Activated T-cell treated with anti-CD3 and anti-CD28 coated beads for 1 hour (primary cell): ENCODE measurements at places on chromosomes 2 and 18.
A peak's percentile ranks its signal among the peaks of the same experiment; 100 is the strongest.

DNA sequence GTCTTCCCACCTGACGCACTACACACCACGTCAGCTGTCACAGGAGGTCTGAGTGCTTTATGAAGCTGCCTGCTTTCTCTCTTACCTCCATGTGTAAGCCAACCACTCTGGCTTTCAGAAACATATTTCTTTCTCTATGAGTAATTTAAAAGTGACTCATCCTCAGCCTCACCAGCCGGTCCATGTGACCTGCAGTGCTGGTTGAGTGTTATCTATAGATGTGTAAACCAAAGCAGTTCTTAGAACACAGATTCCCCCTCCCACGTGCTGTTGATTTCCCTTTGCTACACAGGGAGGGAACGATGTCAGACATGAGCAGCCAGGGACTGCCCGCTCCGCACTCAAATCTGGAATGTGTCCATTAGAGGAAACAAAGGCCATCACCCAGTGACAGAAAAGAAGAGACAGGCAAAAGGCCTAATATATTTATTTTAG is 157.8 kb downstream of the BCL2 start:
- DNase-seq, result peak; percentile 62

GRCh38 chr18:74896390-74896991 is 298.8 kb downstream of the ZNF407 start:
- peak; percentile 29 for DNase-seq

DNA sequence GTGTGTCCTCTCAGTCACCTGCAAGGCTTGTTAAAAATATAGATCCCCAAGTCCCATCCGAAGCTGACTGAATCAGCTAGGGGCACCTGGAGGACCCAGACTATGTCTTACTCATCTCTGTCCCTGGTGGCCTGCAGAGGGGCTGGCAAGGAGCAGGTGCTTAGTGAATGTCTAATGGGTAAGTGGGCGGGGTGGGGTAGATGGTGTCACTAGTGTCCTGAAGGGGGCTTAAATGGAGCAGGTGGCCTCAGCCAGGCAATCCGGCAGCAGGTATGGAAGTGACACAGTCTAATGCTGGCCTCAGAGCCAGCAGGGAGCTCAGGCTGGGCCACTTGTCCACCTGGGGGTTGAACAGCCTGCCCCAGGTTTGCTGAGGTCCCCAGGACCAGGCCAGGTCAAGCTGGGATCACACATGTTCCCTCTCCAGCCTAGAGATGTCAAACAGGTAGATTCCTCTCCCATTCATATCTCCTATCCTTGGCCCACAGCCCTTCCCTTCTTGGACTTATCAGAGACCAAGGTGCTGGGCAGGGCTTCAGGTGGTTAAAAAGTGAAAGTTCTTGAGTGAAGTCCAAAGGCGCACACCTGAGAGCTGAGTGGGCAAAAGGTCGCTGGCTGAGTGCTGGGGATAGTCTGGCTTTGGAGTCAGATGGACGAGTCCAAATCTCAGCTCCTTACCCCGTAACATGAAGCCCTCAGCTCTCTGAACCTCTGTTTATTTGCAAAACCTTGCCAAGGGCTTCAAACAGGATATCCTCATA is 1.7 kb downstream of the STEAP3 start:
- DNase-seq, result no peak

DNA sequence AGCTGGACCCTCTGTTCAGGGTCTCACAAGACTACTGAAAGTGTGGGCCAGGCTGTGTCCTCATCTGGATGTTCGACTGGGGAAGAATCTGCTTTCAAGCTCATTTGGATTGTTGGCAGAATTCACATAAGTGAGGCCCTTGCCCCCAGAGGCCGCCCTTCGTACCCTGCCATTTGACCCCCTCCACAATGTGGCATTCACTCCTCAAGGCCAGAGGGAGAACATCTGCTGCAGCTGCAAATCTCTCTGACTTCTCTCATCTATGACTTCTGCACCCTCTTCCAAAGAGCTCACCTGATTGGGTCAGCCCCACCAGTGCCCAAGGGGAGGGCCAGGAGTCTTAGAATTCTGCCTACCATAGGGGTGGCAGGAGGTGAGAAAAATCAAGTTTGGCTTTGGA is 3.9 kb upstream of the CNDP2 start:
- DNase-seq, result no peak

DNA sequence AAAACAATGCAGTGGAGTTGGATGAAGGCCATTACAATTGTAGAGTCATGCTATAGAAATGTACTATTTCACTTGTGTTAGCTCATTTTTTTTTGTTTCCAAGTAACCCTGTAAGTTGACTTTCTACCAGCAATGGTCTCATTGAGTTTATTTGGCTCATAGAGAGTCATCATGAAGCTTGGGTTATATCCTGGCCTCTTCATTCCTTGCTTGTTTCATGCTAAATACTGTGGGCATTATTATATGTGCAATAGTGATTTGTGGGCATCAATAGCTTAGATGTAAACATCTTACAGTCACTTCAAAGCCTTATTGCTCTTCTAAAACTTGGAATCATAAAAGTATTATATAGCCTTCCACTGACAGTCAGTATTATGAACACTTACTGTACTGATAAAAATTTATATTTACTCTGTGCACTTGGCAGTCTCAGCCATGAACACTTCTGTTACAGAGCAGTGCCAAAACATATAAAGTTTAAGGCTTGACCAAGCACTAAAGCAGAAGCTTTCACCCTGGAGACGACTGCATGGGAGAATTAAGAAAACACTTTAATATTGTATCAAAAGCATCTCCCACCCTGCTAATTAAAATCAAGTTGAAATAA is 751.2 kb downstream of the SATB2 start:
- DNase-seq, result no peak

GRCh38 chr2:9206991-9207640 is 504 bp downstream of the ASAP2 start:
- no peak for DNase-seq

DNA sequence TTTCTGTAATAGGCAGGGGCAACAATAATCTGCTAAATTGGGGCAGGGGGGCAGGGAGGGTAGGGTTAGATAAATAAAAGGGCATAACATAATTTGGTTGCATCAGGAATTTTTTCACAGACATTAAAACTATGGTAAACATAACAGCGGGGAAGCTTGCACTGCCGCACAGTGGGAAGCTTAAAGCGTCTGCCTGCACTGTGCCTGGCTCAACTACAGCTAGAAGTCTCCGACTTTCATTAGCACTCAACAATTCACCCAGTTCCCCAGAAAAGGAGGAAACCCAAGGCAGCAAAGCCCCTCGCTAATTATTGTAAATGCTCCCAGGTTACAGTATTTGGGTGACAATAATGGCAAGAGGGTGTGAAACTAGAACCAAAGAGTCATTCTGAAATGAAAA is 562.9 kb downstream of the ARHGAP15 start:
- no peak for DNase-seq

- DNase-seq, result no peak
These were observed 6.5 kb upstream of the CNDP2 start for GRCh38 chr18:74489676-74490075.

GRCh38 chr2:39620067-39620466 is 45.6 kb upstream of the TMEM178A start:
- no peak for DNase-seq

DNA sequence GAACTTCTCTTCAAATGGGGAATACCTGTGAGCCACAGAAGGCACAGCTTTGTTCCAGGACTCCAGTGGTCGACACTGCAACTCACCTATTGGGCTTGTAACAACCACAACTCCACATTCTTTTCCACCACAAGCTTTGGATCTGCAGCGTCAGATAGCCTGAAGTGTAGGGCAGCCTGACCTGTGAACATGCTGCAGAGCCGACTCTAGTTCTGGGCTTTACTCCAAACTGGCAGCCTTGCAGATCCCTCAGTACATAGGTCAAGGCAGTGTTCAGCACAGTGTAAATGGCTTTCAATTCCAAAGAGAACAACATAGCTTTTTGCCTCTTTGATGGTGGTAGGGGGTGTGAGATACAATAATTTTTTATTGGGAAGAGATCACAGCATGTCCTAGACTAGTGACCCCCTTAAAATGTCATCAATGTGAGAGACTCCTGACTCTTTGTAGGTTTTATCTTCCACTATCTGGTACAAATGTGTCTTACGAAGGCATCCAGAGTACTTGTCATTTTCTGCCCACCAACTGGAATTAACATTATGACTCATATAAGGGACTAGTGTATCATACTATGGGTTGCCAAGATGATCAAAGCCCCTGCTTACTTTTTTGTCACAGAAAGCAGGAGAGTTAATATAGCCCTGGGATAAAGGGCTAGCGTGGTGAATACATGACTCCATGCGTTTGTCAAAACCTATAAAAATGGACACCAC is 149.8 kb downstream of the COPS8 start:
- DNase-seq, result no peak

DNA sequence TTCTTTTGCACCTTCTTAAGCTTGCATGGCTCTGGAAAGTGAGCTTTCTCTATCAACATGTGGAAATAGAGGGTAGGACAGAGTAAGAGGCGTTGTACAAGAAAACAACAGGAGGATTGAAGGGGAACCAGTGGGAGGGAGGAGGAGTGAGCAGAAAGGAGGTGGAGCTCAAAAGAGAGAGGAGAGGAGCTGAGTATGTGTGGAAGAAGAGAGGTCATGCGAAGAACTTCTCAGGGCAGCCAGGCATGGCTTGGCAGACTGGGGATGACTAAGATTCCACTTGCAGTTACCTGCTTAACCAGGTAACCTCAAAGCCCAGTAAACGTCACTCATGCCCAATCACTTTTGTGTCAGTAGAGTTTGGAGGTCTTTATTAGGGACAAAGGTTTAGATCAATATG is 105.1 kb downstream of the BCL2L11 start:
- no peak for DNase-seq

GRCh38 chr2:190930411-190930810 is 49.8 kb downstream of the GLS start:
- no peak for DNase-seq

GRCh38 chr18:2547477-2548087 is 23.7 kb downstream of the METTL4 start:
- DNase-seq, result no peak

DNA sequence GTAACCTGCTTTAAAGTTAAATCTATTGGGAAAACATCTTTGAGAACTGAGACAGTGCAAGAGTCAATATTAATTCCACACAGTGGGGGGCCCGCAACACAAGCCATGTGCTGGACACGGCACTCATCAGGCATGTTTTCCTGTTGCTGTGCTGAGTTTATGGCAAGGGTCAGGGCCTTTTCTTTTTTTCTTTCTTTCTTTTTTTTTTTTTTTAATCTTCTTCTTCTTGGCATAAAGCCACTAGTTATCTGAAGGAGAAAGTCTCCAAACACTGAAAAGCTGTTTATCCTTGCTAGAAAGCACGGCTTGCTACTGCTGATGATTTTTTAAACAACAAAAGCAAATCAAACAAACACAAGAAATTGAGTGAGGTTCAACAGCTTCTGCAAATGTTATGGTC is 252.1 kb downstream of the ZNF521 start:
- no peak for DNase-seq

- DNase-seq, result no peak
These were observed 526.5 kb downstream of the FBXO15 start for GRCh38 chr18:73621091-73621490.

GRCh38 chr18:11305507-11305906 is 156.1 kb upstream of the PIEZO2 start:
- DNase-seq, result no peak

GRCh38 chr2:221476195-221476594 is 95.9 kb downstream of the EPHA4 start:
- DNase-seq, result no peak

DNA sequence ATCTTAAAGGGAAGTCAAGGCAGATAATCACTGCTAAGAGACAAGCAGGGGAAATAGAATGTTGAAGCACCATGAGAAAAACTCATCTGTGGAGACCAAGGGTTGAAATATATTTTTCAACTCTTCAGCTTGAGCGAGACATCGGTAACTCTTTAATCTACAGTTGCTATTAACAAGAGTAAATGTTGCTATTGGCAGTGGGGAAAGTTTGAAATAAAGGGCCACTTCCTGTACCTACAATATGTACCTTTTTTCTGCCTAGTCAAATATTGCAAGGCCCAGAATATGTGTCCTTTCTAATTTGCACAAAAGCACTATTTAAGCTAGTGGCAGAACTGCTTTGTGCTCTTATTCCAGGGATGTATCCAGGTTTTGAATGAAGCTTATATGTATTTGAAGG is 65.8 kb downstream of the EFEMP1 start:
- DNase-seq, result no peak

GRCh38 chr18:4060427-4061281 is 394.5 kb downstream of the DLGAP1 start:
- DNase-seq, result no peak

DNA sequence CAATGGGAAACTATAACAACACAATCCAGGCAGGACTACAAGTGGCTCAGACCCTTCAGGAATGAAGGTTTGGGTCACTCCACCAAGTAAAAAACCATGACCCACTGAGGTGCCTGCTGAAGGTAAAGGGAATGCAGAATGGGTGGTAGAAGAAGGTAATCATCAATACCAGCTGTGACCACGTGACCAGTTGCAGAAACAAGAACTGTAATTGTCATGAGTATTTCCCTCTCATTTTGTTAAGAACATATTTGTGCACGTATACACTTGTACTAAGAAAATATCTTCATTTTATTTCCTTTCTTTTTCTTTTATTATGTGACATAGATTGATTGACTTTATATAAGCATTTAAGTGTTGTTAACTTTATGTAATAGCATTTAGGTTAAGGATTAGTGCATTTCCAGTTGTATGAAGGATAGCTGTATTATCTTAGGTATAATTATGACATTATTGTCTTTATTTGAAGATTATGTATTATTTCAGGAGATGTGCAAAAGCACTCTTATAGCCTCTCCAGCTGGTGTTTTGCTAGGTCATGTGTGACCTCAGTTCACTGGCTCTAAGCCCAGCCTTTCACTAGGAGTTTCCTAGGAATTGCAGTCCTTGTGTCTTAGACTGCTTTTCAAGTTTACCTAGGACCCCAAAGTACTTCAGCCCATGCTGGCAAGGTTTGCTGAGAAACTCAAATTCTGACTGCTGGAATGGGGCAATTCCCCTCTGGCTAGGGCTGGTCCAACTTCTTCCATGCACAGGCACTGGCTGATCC is 125.7 kb upstream of the DPP10 start:
- no peak for DNase-seq

DNA sequence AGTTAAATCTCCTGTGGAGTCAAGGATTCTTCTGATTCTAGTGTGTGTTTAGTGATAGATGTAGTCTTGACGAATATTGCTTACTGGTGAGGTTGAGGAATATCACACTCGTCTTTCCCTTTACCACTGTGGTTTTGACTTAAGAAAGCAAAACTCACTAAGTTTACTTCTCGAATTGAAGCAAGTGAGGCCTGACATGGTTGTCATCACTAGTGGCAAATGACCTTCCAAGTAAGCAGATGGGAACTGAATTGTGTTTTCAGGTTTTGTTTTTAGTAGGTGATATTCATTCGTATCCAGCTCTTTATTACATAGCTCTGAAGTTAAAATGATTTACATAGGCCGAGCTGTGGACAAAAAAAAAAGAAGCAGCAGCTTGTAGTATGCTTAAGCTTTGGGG is 20.6 kb upstream of the DSG4 start:
- no peak for DNase-seq

- DNase-seq, result no peak
These were observed 30.3 kb downstream of the ZC3H15 start for GRCh38 chr2:186516396-186516795.

DNA sequence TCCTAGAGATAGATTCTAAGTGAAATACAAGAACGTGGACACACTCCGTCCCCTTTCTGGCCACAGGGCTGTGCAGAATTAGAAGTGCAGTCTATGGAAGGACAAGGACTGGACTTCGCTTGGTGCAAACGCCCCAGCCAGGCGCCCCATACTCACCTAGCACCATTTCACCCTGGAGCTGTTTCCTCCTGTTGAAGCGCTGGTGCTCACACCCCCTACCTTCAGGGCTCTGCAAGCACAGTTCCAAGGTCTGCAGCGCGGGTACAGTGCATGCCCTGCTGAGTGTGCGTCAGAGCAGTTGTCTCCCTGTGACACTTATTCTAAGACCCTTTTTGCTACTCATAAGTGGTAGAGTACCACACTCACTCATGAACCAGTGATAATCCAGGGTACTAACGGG is 3.0 kb downstream of the HPCAL1 start:
- DNase-seq, result no peak
